NCI-H1092 (cell line): ENCODE measurements at places on chromosomes 11 and 22.

- no peak for DNase-seq
Measured at GRCh38 chr22:20384865-20385264, 9.1 kb upstream of the ZNF74 start.

DNA sequence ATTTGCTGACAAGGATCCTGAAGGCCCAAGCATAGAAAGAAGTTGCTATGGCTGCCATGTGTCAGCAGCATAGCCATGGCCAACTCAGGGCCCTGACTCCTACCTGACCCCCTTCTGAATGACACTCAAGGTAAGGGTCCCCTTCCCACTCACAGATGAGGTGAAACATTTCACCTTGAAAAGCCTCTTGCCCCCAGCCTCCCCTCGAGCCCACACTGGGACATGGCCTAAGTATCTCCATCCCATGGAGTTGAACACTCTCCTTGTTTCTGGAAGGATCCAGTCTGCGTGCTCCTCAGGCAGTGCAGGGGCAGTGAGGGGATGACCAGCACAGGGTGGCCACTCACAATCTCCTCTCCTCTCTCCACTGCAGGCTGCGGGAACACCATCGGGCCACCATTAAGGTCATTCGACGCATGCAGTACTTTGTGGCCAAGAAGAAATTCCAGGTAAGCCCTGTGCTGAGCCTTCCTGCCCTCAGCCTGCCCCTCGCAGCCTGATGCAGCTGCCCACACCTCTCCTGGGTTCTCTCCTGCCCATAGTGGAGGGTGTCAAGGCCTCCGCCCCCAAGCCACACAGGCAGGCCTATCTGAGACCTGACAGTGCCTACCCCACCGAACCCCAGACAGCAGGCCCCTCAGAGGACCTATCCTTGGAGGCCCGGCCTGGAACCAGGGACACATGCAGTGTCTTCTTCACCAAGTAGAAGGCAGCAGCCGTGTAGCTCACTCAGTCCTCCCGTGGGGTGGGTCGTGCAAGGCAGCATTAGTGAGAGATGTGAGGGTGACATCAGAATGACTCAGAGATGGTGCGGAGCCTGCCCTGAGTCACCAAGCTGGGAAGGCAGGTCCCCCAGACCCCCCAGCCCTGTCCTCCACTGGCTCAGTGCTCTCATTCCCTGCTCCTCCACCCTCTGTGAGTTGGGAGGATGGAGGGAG is 68.9 kb upstream of the KCNQ1OT1 start:
- DNase-seq = no peak

- DNase-seq = peak; percentile 83
Measured at GRCh38 chr22:23212061-23213021, 32.0 kb downstream of the BCR start.

GRCh38 chr11:125061281-125061680 is 1.8 kb upstream of the SLC37A2 start:
- no peak for DNase-seq

- no peak for DNase-seq
Measured at GRCh38 chr22:49656291-49656851, 171.3 kb downstream of the BRD1 start.

- no peak for DNase-seq
Measured at GRCh38 chr22:48834404-48834803, 993.3 kb downstream of the BRD1 start.

DNA sequence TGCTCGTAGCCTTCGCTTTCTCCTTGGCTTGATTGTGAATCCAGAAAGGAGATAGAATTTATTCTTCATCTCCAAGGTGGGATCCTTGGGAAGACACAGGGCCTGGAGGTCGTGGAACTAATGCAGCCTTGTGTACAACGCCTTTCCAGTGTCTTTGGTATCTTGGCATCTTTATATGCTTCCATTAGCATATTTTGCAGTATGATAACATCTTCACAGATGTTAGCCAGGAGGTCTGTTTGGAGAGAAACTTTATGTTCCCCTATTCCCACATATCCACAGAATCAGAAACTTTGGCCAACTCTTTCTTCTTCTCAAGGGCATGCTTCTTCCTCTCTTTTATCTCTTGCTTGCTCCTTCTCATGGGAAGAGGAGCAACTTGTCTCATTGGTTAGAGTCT is 101.2 kb downstream of the TRIM44 start:
- DNase-seq = no peak

- DNase-seq = no peak
Measured at GRCh38 chr22:27387561-27387960, 414.0 kb downstream of the MN1 start.

- DNase-seq = no peak
Measured at GRCh38 chr11:35115688-35116030, 23.3 kb upstream of the CD44 start.

- no peak for DNase-seq
Measured at GRCh38 chr11:111459506-111460270, 52.5 kb downstream of the BTG4 start.

GRCh38 chr11:128409476-128409875 is 177.9 kb downstream of the ETS1 start:
- DNase-seq = no peak

GRCh38 chr11:24289301-24289700 is 207.6 kb upstream of the LUZP2 start:
- DNase-seq = no peak

- no peak for DNase-seq
Measured at GRCh38 chr11:134365011-134365925, 33.5 kb downstream of the GLB1L2 start.

DNA sequence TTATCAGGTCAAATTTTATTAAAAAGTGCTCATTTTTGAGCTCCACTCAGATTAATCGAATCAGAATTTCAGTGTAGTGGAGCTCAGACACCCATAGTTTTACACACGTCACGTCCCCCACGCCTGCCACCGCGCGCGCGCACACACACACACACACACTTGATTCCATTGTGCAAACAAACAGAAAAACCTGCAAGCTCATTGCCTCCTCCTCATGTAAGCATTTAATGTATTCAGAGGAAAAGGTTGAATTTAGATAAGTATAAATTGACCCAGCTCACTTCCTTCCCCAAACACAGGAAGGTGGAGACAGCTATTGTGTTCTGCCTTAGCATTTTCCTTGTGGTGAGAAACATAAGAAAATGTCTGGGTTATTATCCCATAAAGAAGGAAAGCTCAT is 336.7 kb downstream of the LUZP2 start:
- DNase-seq = no peak

DNA sequence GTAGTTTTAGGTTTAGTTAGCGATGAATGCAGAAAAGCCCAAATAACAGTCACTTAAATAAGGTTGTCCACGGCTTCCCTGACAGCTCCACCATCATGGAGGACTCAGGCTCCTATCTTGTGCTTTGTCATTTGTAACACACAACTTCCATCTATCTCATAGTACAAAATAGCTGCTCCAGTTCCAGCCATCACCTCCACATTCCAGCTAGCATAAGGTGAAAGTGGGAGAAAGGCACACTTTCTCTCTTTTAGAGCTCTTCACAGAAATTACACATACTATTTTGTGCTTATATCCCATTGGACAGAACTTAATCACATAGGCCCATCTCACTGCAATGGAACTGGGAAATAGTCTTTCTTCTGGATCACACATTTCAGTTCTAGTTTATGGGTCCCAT is 8.7 kb downstream of the THY1 start:
- DNase-seq = no peak

GRCh38 chr11:128697645-128698174 is 3.8 kb downstream of the FLI1 start:
- no peak for DNase-seq

GRCh38 chr22:40328546-40329456 is 17.5 kb upstream of the ADSL start:
- DNase-seq = no peak

GRCh38 chr11:34050581-34051348 is 766 bp upstream of the CAPRIN1 start:
- DNase-seq = peak; percentile 51

DNA sequence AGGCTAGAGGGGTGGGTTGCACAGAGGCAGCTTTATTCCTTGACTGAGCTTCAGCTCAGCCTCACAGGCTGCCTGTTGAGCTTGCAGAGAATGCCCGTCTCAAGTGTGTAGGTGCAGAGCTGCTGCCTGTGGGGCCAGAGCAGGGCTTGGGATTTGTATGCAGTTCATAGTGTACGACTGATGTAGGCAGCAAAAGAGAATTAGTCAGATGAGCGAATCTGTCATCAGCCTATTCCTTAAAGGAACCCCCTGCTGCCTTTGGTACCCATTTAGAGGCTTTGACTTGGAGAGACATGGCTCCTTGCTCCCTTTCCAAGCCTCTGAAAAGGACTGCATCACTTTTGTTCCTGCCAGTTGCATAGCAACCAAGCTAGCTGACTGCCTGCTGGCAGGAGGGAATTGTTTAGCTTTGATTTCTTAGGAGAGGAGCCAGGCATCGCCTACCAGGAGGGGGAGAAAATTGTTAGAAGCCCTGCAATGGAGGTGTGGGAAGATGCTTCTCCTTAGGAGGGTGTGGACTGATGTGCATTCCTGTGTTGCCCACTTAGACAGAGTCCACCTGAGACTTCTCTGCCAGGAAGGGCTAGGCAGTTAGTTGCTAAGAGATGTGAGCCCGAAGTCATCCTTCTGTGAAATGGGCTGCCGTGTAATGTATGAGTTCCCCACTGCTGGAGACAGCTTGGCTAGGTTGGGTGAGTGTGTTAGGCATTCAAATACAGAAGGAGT is 10.9 kb downstream of the ACO2 start:
- DNase-seq = no peak

DNA sequence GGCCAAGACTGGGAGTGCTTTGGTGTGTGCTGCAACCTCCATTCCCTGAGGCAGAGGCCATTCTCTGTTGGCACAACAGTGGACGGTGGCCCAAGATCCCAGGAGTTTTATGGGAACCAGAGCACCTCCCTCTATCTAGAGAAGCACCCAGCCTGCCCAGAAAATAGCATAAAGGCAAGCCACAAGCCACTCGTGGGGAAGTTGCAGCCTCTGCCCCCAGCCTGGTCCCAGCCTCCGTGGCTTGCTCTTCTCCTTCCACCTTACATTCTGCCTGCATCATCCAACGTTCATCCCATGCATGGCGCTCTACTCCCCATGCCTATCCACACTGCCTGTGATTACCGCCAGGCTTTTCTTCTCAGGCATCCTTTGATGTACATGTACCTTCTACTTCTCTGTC is 15.8 kb downstream of the IL17RA start:
- DNase-seq = no peak

DNA sequence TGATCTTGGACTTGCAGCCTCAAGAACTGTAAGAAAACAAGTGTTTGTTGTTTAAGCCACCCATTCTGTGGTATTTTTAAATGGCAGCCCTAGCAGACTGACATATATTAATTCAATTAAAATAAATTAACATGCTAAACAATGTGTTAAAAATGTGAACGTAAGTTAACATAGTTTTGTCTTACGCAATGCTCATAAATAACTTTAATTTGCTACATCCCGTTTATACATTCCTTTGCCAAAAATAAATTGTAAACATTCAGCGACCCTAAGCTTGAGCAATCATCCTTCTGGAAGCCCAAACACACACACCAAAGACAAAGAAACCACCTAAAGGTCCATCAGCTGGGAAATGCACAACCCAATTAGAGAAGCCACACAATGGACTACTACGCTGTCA is 70.4 kb downstream of the CELSR1 start:
- no peak for DNase-seq

- no peak for DNase-seq
Measured at GRCh38 chr11:12856338-12856737, 152.8 kb upstream of the RASSF10 start.

GRCh38 chr11:74141241-74141695 is 29.5 kb downstream of the C2CD3 start:
- DNase-seq = no peak

GRCh38 chr11:114082415-114082748 is 22.9 kb downstream of the ZBTB16 start:
- no peak for DNase-seq

DNA sequence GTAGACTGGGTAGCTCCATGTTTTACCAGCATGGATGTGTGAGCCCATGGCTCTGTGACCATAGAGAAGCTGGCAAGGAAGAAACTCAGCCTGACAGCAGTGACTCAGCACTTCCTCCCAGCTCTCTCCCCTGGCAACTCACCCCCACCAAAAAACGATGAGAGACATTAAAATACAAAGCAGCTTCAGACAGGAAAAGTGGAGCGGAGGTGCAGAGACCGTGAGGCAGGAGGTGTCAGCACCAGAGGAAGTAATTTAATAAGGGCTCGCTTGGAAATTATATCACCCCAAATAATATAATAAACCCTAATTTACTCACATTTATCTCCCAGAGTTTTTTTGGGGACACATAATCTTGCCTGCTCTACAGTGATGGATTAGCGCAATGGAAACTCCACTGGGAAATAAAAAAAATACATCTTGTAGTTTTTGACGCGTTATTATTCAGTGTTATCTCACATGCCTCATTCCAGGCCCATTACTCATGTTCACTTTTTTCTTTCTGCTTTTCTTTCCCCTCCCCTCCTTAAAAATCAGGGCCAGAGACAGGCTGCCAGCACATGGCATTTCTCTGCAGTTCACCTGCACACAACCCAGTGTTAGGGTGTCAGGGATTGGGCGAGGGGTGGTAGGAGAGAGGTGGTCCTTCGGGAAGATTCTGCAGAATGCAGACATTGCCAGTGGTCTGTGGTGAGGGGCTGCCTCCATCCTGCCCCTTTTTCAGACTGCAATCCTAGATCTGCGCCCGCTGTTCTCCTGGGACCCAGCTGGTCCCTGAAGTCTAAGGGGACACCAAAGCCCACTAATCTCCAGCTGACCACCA is 170.8 kb downstream of the BUD13 start:
- DNase-seq = no peak

GRCh38 chr11:120182372-120182771 is 28.5 kb upstream of the OAF start:
- DNase-seq = no peak

DNA sequence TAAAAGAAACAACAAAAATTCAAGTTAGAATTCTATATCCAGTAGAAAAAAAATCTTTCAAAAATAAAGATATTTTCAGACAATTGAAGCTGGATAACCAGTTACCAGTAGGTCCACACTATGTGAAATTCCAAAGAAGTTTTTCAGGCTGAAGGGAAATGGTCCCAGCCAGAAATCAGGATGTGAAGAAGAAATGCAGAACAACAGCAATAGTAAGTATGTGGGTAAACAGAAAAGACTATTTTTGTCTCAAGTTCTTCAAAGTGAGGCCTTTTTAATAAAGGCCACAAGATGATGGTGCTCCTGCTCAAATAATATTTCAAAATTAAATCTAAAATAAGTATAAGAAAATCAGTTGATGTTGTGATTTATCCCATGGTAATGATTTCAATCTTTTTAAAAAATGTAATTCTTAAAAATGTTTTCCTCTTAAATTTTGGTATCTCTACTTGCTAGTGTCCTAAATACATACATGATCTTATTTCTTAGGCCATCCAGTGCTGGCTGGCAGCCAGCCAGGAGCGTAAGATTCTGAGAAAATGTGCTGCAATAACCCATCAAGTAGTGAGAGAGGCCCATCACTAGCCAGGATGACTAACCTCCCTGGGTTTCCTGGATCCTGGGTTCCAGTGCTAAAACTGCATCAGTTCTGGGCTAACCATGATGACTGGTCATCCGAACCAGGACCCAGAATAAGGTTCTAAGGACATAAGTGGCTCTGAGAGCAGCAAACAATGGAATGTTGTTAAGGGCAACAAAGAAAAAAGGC is 15.6 kb upstream of the UCP3 start:
- no peak for DNase-seq
